ENCODE measurements at places on chromosomes 6 and 20.

GRCh38 chr6:144185133-144185836 is 35.0 kb downstream of the STX11 start:
- DNase-seq: no peak

GRCh38 chr6:117174835-117175360 is 90.5 kb upstream of the VGLL2 start:
- DNase-seq: no peak

GRCh38 chr6:68572975-68573374 is 62.1 kb upstream of the ADGRB3 start:
- DNase-seq: no peak

DNA sequence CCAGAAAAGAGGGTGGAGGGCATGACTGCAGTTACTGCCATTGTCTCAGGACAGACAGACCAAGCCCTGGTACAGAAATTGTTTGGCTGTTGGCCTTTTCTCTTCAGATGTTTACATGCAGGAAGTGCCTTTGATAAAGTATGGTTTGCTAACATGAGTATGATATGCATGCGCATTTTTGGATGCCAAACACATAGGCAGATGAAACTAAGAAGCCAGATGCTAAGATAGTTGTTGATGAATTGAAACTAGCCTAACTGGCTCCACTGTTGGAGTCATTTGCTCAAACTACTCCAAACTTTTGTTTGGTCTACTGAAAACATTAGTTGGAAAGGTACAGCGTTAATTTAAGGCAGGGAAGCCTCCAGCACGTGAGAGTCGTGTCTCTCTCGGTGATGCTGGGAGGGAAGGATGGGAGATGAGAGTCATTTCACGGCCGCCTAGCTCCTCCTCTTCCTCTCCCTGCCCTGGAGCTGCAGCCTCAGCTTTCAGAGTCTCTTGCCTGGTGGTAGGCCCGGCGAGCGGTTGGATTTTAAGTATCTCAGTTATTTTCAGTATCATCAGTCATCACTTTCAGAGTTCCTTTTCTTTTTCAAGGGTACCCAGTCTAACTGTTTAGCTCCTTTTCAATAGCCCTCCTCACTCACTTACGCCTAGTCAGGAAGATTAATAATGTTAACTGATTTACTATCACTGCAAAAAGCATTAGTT is 29.7 kb downstream of the RREB1 start:
- DNase-seq: no peak

DNA sequence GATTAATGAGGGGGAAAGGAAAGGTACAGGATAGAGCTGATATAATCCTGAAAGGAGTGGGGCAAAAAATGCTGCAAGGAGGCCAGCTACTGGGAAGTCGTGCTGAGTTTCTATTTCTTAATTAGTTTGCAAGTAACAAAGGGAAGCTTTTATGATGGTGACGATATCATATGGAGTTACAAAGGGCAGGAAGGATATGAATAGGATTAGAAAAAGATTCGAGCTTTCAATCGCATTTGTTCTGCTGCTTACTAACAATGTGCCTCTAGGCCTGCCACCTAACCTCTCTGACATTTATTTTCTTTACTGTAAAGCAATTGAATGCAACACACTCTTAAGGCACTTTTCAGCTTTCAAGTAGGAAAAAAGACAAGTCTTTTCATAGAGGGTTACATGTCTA is 219.2 kb downstream of the CLVS2 start:
- DNase-seq: no peak

- no peak for DNase-seq
Observed at GRCh38 chr6:18724056-18724455, 336.9 kb downstream of the RNF144B start.

GRCh38 chr6:114747995-114748625 is 405.3 kb upstream of the HS3ST5 start:
- DNase-seq: no peak

DNA sequence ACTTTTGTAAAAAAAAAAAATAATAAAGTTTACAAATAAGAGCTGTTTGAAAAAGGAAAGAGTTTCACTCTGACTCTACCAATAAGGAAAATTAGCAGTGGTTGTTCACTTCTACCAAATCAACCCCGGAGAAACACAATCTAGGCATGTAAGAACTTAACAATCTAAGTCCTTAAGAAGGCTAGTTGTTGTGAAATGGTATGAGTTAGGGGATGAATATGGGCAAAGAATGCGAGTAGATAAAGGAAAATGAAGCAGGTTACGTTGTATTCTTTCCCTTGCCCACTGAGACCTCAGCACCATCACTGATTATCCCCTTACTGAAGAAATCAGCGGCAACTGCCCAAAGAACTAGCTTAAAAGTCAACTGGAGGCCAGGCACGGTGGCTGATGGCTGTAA is 15.4 kb downstream of the MOCS1 start:
- no peak for DNase-seq

DNA sequence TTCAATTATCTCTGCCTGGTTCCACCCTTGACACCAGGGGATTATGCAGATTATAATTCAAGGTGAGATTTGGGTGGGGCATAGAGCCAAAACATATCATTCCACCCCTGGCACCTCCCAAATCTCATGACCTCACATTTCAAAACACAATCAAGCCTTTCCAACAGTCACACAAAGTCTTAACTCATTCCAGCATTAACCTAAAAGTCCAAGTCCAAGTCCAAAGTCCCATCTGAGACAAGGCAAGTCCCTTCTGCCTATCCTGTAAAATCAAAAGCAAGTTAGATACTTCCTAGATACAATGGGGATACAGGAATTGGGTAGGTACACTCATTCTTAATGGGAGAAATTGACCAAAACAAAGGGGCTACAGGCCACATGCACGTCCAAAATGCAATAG is 73.7 kb upstream of the SLC24A3 start:
- no peak for DNase-seq

Data from HuH-7.5 (cell line).